ENCODE measurements at places on chromosomes 16 and 17.

DNA sequence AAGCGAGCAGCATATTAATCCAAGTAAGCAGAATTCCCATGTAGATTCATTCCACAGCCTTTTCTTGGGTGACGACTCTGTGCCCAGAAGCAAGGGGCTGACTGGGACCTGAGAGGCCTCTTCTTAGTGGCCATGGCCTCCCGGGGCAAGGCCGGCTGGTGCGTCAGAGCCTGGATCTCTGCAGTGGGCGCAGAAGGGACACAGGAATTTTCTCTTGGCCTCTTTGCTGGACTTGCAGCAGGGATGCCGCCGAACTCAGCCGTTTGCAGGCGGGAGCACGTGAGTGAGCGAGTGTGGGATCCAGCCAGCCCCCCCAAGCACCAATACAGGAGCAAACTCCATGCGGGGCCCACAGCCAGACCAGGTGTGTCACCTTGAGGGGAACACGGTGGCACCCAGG lies 151.8 kb downstream of the RPTOR start:
- no peak for DNase-seq

GRCh38 chr16:49631187-49632041 lies 224.5 kb downstream of the ZNF423 start:
- DNase-seq = no peak

GRCh38 chr17:31736855-31737625 lies 122.0 kb downstream of the COPRS start:
- no peak for DNase-seq

GRCh38 chr17:40197550-40197949 lies 20.3 kb downstream of the RAPGEFL1 start:
- DNase-seq = no peak

- no peak for DNase-seq
Observed at GRCh38 chr17:34993031-34993430, 12.7 kb downstream of the LIG3 start.

DNA sequence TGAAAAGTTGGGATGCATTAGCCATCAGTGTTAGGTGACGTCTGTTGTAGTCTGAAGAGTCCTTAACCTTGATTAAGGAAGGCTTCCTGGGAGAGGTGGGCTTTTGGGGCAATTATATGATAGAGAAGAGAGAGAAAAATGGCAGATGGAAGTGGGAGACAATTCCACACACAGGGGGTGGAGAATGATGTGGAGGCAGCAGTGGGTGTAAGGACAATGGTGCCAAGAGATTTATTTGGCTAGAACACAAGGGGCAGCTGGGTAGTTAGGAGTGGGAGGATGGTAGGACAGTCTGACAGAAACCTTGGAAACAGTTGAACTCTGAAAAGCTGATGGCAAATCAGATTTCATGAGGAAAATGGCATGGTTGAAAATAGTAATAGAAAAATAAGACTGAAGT lies 10.7 kb upstream of the DUSP14 start:
- DNase-seq = no peak

GRCh38 chr16:83802135-83802534 lies 5.6 kb upstream of the HSBP1 start:
- DNase-seq = no peak

- no peak for DNase-seq
Observed at GRCh38 chr16:80680839-80681238, 123.6 kb downstream of the CDYL2 start.

DNA sequence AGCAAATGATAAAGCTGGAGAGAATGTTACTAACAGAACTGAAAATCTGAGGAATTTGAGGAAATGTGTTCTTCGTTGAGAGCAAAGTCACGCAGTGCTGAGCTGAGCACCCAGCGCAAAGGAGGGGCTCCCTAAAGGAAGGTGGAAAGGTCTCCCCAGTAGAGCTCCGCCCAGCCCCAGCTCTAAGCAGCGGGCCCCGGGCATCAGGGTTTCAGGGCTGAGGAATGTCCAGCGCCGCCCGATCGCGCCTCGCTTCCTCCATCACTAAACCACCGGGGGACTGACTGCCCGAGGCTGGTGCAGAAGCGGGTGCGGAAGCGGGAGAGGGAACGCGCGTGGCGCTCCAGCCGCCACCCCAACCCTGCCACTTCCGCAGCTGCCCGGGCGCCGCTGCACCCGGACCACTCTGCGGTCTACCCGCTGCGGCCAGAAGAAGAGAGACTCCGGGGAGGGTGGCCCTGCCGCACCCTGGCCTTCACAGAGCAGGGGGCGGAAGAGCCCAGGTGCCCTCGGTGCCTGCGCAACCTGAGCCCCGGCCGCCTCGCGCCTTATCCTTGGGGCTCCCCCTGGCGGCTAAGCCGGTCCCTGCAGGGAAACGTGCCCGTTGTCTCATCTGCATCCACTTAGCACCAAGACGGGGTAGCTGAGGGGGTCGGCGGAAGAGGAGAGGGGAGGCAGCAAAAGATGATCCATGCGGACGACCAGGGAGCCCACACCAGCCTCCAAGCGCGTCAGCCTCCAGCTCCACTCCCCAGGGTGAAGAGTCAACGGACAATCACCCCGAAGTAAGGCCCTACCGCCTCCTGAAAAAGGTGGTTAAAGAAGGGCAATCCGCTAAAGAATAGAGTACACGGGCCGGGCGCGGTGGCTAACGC lies 12.4 kb upstream of the GUCY2D start:
- peak; percentile 96 for DNase-seq

DNA sequence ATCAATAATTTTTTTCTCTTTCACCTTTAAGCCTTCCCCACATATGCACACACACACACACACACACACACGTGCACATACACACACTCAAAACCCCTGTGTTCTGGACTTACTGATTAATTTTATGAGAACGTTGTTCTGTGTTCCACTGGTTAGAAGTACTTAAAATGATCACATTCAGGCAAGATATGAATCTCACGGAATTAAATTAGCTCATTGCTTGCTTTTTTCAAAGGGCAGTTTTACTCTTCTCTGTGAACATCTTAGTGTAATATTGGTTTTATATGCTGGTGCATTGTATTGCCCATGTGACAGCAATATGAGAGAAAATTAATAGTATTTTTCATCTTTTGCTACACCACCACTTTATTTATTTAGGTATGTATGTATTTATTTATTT lies 377.3 kb upstream of the RBFOX1 start:
- no peak for DNase-seq

DNA sequence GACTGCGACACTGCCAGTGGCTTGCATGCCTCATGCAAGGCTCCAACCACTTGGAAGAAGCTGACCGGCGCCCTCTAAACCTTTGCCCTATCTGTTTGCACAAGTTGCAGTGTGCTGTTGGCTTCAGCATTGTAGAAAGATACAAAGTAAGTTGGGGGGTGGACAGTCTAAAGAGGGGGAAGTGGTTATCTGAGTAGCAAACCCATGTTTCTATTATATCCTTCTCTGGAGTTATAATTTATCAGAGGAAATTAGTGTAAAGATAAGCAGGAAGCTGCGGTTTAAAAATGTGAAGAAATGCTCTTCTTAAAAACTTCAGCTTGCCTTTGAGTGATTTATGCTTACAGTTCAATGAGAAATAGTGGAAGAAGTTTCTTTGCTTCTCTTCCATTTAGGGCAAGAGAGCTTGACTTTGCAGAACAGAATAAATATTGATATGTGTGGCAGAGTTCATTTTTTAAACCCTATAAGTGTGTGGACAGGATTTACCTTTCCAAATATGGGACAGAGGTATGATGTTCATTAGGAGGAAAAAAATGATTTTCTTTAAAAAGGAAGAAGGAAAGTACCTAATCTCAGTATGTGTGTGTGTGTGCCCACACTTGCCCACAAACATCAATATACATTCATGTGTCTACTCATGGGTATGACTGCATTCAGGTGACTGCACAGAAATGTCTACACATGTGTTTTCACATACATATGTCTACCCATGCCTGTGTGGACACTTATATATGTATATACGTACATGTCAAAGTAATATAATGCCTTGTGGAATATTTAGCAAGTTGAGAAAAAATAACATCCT lies 8.1 kb downstream of the AMZ2 start:
- DNase-seq = no peak

DNA sequence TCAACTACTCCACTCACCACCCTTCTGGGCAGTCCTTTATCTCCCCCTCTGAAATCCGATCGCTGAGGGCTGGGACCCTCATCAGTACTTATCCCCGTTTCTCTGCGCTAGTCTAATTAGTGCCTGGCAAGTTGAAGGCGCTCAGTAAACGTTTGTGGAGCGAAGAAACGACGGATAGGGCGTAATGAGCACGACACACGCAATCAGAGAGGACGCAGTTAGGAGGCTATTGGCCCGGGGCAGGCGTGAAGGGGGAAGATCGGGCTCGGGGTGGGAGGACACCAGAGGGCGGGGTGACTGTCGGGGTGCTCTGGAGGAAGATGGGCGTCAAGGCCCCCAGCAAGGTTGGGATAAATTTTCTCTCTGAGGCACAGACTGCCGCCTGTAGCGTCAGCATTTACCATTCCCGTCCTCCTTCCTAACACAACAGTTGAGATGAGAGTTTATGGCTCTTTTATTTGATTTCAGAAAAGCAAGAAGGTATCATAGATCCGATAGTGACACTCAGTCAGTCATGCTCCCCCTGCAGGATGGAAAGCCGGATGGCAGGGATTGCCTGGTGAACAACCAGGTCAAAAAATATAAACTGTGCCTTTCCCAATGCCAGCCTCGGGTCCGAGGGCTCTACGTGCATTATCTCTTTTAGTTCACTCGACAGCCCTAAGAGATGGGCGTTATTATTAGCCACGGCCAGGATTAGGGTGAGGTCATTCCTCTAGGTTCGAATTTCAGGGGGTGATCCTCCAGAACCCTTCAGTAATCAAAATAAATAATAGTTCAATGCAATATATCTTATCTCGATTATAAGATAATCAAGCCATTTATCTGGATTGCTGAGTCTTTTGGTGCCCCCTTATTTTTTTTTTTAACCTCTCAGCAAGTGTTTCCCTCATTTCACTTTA lies 9.5 kb upstream of the ARL4D start:
- DNase-seq = peak; percentile 75
